SHP77 (cell line): ENCODE measurements at places on chromosomes 1 and 21.

- DNase-seq: no peak
These were observed 84.1 kb downstream of the DMRTB1 start for GRCh38 chr1:53543130-53543777.

DNA sequence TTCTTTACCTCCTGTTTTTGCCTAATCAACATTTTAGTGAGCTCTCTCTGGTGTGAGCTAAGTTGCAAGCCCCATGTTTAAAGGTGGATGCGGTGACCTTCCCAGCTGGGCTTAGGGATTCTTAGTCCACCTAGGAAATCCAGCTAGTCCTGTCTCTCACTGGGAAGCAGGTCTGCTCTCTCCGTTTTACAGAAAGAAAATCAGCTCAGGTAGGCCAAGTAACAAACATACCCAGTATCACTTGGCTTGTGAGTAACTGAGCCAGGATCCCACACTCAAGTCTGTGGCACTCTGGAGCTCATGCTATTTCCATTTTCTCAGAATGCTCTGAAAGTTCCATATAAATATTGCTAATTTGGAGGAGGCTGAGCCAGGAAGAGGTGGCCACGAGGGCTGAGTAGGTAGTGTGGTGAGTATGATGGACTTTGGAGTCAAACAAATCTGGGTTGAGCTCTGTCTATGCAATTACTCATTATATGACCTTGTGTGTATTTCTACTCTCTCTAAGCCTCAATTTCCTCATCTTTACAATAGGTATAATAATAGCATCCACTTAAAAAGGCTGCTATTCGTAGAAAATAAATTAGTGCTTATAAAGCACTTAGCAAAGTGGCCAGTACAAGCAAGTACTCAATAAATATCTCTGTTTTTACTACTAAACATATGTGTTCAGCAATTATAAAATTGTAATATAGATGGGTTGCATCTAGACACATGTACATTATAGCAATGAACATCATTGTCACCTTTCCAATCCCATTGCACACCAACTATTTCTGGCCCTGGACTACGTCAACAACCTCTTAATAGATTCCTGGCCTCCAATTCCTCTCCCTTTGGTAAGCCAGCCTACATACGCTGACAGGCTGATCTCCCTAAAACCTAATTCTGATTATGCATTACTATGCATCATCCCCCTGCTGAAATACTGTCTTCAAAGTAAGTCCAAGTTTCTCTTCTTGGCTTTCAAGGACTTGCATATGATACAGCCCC is 32.7 kb upstream of the DHCR24 start:
- DNase-seq: no peak

GRCh38 chr1:209704584-209704983 is at the start of gene HSD11B1:
HSD11B1 (plus strand) TSS chr1:209704846; CDS start chr1:209704943, 97 bp downstream.
- DNase-seq: no peak

- no peak for DNase-seq
These were observed 6.7 kb upstream of the FNDC5 start for GRCh38 chr1:32877211-32878110.

DNA sequence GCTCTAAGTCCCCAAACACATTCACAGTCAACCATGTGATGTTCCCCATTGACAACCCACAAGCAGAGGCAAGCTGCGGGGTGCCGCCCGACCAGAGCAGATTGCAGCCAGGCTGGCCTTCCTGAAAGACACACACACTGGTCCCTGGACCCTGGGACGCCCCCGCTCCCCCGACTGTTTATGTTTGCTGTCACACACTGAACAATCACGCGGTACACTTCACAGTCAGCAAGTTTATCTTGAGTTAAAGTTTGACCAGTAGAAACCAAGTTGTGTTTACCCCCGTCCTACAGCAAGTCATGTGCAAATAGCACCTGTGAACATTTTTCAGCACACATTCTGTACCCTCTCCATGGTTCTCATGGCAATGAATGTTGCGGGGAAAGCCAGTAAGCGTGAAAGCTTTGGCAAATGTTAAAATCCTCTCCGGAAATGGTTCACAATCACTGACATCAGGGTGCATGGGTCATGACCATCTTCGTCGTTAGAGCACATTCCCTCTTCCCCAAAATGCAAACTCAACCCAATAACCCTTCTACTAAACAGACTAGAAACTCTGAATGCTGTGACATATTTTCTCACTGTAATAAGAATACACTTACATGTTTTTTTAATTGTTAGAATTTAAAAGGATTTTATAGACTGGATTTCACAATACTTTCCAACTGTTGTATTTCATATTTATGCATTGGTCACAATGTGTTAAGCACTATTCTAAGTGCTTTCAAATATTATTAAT is 33.3 kb upstream of the IRF2BP2 start:
- DNase-seq: no peak

GRCh38 chr1:152003846-152004442 is 10.3 kb upstream of the S100A10 start:
- DNase-seq: no peak

DNA sequence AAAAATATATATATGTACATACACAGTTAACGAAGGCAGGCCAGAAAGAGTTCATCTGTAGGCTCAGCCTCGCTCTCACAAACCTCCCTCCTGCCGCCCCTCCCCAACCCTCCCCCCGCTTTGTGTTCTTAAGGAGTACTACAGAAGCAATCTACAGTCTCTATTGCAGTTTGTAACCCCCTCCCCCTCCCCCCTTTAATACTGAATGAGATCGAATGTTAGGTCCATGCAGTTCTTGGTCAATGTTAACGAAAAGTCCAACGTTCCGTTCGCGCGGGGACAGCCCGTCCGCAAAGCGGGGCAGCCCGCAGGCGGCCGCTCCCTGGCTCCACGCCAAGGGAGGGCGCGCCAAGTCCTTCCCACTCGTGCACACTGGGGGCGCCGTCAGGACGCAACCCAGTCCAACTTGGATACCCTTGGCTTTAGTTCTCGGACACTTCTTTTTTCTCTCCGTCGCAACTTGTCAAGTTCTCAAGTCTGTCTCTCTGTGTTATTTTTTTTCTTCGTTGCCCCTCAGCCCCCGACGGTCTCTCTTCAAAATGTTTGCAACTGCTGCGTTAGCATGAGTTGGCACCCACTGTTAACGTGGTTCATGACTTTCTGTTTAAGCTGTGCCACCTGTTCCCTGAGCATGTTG is 2.2 kb downstream of the JUN start:
- DNase-seq: peak; percentile 46

DNA sequence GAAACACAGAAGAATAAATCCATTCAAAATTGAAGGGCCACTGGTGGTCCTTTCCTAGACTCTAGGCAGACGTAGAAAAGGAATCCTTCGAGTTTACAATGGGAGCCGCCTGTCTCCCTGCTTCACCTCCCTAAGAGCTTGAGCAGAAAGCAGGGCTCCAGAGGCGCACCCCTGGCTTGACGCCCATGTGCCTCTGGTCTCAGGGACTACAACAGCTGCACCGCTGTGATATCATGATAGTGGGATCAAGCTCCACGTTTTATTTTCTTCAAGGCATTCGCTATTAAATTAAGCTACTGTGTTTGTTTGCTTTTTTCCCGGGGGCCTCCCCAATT is 403 bp upstream of the C1orf122 start:
- DNase-seq: no peak

GRCh38 chr1:30445449-30445848 is 277.9 kb downstream of the MATN1 start:
- no peak for DNase-seq

DNA sequence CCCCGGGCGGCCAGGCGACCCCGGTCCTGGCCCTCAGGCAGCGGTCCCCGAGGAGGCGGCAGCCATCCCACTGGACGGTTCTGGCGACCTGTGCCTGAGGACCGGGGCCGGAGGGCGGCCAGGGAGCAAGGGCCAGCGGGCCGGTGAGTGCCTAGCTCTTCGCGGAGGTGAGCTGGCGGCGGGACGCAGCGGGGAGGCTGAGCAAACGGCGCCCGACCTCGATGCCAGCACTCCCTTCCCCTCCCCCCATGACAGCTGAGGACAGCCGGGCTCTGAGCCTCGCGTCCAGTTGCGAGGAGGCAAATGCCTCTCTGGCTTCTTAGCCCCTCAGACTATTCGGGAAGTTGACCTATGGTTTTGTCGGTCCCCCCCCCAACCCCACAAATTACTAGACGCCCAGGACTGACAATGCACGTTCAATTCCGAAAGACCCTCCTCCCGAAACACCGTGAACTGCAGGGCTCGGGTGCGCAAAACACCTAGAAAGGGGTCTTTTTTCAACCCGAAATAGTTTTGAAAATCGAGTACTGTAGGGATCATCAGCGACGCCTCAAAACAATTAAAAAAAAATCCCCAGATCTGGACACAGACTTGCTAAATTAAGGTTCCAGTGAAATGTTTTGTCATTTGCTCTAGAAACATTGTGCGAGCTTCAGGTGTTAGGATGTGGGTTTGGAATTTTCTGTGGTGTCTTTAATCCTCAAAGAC is 8.3 kb downstream of the CDKN2C start:
- peak; percentile 89 for DNase-seq

DNA sequence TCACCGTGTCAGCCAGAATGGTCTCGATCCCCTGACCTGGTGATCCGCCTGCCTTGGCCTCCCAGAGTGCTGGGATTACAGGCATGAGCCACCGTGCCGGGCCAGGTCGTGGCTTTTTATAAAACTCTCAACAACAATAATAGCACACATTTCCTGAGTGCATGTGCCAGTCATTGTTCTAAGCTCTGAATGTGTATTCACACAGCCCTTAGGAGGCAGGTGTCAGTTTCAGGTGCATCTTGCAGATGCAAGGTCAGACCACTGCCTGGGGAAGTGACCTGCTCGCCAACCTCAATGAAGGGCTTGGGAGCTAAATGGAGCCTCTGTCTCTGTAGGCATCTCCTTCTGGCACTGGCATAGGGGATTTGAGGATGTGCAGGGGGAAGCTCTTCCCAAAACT is 1.6 kb upstream of the LEFTY2 start:
- no peak for DNase-seq

- DNase-seq: no peak
These were observed 1.4 kb downstream of the ADORA1 start for GRCh38 chr1:203128716-203129500.
